ENCODE measurements at places on chromosomes 12 and 14.
A peak's percentile ranks its signal among the peaks of the same experiment; 100 is the strongest.

DNA sequence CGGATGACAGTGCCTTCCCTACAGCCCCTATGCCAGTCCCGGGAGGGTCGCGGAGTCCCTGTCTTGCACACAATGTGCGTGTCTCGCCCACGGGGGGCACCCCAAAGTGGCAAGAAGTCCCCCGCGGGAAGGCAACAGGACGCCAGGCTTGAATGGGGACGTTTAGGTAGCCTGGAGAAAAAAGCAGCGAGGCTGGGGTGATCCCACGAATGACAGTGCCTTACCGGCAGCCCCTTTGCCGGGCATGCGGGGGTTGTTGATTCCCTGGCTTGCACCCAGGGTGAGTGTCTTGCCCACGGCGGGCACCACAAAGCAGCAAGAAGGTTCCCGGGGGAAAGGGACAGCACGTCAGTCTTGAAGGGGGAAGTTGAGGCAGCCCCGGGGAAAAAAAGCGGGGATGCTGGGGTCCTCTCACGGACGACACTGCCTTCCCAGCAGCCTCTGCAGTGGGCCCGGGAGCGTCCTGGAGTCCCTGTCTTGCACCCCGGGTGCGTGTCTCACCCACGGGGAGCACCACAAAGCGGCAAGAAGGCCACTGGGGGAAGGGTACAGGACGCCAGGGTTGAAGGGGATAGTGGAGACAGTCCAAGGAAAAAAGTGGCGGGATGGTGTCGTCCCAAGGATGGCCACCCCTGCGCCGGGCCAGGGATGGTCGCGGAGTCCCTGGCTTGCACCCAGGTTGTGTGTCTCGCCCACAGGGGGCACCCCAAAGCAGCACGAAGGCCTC lies 156.8 kb upstream of the ALG10B start:
- DNase-seq: no peak

DNA sequence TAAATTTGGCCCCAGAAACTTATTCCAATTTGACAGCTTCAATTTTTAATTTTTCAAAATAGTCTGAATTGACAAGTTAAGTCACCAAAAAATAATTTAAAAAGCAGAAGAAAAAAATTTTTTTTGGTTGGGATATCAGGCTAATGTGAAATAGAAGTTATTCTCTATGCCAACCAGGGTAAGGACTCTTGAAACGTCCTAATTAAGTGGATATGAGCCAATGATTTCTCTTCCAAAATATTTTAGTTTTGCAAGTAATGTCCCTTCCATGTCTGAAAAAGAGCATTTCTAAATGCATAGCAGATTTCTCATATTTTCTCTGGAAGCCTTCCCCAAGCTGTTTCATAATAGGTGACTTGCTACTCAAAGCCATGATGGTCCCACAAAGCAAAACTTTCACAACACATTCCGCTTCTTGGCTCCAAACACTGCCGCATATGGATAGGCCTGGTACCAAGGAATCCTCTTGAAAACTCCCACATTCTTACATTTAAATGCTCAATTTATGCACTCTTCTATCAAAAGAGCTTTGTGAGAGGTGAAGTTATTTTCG lies 65.1 kb downstream of the SIX6 start:
- DNase-seq: no peak

DNA sequence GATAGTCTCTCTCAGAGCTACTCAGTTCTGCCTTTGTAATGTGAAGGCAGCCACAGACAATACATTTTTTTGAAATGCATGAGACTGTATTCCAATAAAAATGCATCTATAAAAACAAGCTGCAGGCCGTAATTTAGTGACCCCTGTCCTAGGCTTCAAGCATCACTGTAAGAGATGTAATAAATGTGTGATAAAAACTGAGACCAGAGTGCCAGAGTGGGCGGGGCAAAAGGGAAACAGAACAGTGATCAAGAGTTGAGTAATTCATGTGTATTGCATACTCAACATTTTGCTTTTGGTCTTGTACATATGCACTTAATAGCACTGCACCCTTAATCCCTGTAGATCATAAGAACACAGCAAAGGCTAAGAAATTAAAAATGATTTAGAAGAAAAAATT lies 743.5 kb downstream of the DIO2 start:
- DNase-seq: no peak

GRCh38 chr12:132495165-132495544 lies 5.2 kb downstream of the FBRSL1 start:
- no peak for DNase-seq

DNA sequence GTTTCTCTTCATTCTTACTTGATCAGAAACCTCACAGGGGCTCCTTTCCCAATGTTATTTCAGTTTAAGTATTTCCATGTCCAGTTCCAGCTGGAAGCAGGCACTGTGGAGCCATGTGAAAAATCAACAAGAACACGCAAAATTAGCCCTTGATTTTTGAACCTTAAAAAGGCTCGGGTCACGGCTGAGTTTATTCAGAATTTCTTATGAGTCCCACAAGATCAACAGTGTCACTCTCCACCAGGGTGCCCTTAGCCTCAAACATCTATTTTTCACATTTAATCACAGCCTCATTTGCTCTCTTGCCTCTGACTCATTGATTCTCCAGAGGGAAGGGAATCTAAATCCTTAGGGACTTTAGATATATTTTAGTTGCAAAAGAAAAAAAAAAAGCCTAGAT lies 157.7 kb upstream of the AVPR1A start:
- DNase-seq: peak; percentile 39

- DNase-seq: no peak
Observed at GRCh38 chr12:65384240-65384639, 105.8 kb downstream of the MSRB3 start.

DNA sequence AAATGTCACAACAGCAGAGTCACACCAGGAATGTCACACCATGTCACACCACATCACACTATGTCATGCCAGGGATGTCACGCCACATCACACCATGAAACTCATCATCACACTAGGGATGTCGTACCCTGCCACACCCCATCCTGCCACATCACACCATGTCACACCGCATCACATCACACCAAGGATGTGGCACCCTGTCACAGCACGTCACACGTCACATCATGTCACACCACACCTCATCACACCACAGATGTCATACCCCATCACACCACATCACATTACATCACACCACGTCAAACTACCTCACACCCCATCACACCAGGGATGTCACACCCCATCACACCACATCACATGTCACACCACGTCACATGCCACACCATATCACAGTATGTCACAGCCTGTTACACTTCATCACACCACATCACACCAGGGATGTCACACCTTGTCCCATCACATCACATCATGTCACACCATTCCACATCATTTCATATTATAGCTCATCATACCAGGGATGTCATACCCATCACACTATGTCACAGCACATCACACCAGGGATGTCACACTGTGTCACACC lies 90.9 kb downstream of the TMEM121 start:
- DNase-seq: no peak

DNA sequence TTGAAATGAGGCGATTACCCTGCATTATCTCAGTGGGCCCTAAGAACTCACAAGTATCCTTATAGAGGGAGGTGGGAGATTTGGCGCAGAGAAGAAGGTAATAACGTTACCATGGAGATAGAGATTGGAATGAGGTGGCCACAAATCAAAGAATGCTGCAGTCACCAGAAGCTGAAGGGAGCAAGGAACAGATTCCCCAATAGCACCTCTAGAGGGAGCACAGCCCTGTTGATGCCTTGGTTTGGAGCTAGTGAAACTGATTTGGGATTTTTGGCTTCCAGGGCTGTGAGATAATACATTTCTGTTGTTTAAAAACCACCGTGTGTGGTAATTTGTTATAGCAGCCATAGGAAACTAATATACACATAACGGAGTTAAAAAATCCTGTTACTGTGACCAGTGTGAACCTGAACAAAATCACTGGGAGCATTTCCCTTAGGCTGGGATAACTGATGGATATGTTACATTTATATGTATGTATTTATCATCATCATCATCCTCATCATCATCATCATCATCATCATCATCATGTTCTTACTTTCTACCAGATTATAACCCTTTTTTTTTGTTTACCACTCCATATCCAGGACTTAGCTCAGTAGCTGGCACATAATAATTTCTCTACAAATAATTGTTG lies 100.3 kb downstream of the LIN7A start:
- DNase-seq: peak; percentile 65

DNA sequence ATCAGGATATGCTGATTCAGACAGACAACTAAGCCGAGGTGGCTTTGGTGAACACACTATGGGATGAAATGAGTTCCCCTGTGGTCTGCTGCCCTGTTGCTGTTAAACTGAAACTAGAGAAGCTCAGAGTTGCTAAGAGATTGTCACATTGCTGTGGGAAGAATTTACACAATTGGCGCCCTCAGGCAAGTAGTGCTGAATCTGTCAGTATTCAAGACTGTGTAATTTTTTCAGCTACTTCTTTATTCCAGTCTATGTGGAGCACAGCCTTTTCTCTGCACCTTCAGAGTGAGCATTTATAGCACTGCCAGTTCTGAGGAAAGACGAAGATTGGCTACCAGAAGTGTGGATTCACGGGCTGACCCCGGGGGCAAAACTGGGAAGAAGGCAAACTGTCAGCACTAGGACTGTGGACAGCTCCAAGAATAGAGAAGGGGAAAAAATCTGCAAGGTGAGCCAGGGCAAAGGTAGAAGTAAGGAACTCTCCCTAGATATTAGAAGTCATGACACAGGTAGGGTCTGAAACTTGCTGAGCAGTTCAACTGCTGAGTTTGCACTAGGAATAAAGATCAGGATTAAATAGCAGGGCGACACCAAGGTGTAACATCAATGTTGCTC lies 218.8 kb upstream of the TMPO start:
- no peak for DNase-seq

GRCh38 chr14:76844223-76844622 lies 18.0 kb downstream of the LRRC74A start:
- peak; percentile 30 for DNase-seq

GRCh38 chr12:132061641-132062430 lies 82.3 kb downstream of the DDX51 start:
- no peak for DNase-seq

DNA sequence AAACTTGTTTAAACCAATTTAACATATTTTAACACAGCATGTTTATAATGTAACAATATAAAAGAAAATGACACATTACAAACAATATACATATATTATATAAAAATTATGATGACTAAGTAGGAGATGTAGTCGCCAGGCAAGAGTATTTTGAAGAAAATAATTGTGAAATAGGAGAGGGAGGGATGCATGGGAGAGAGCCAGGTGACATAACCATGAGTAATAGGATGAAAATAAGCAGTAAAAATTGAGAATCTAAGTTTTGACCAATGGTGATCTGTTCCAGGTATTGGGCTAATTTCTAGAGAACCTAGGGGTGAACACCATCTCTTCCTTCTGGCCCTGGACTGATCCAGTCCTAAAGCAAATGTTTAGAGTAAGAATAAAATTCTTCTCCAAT lies 315.2 kb upstream of the G2E3 start:
- peak; percentile 54 for DNase-seq

DNA sequence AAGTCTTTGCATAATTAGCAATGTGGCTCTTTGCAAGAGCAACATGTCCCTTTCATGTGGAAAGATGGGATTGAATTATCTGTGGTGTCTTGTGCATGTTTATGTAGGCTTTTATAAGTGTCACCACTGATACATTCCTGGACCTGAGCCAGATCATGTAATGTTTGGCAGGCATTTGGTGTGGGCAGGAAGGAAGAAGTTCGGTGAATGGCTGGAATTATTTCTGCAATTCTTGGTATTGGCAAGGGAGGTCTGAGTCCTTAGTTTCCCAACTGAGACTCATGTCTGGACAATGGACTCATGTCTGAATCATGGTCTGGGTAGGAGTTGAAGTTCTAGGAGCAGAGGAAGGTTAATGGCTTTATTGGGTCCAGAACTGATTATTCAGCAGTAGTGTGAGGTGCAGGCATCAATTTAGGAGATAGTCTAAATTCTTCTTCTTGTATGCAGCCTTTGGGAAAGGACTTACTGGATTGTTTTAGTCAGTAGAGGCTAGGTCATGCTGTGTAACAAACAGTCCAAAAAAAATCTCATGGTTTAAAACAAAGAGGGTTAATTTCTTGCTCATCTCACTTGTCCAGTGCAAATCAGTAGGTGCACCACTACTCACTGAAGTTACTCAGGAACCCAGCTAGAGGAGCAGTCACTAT lies 186.5 kb upstream of the LHX5 start:
- DNase-seq: no peak

DNA sequence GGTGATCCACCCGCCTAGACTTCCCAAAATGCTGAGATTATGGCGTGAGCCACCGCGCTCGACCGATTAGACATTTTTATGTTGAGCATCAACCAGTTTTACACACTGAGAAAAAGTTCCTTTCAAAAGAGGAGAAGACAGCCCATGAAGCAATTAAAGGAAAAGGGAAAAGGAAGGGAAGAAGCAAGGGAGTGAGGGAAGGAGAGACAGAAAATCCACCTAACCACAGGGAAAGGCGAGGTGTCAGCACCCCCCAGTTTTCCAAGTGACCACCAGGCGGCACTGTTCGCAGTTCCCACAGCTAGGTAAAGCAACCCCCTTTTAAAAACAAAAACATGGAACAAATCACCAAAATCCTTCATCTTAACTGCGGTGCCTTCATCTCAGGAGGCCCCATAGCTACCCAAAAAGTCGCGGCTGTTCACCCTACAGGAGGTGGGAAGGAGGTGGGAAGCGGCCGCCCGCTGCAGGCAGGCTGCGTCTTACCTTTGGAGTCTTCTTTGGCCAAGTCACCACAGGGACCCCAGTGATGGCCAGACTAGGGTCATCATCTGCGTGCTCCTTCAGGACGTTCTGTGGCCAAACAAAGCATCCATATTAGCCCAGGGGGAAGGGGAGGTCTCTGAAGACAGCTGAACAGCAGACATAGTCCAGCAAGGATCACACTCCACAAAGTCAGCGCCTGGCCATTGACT lies 86.6 kb downstream of the KDM2B start:
- no peak for DNase-seq

GRCh38 chr14:46306267-46306666 lies 345.3 kb downstream of the RPL10L start:
- DNase-seq: no peak

DNA sequence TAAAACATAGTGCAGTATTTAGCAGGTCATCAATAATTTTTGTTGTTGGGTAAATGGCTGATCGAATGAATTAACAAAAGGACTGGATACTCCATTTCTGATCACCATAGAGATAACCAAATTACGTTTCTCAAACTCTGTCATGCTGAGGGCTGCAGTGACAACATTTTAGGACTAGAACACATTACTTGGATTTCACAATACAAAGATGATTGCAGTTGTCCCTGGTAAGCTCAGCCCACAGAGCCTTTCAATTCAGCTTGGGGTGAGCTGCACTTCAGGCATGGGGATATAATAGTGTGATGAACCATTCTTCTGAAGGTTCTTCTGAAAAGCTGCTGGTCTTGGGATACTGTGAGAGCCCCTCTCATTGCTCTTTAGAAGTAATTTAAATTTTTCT lies 74.3 kb downstream of the FAR2 start:
- DNase-seq: no peak

GRCh38 chr12:9378430-9378835 lies 170.2 kb upstream of the PZP start:
- no peak for DNase-seq
